ENCODE measurements at places on chromosomes 4 and X.
A peak's percentile ranks its signal among the peaks of the same experiment; 100 is the strongest.

- DNase-seq = peak; percentile 2
Observed at GRCh38 chrX:111504941-111505340, 6.5 kb upstream of the SERTM2 start.

- no peak for DNase-seq
Observed at GRCh38 chr4:150078041-150078578, at the start of gene DCLK2. Gene DCLK2 (plus strand): TSS chr4:150078445. CDS start chr4:150079028, 583 bp downstream.

DNA sequence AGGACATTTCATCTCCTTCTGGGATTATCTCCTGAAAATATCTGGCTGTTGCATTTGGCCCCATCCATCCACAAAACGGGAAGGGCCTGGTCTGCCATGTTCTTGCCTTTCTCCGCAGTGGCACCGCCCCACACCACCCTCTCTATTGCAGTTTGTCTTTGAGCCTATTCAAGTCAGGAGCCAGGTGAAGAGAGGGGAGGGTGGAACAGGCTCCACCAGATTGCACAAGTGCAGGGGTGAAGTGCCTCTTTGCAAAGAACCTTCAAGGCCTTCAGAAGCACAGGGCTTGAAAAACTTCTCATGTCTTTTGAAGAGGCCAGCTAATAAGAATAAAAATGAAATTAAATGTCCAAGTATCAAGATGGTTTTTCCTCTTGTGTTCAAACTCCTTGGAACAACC lies 28.7 kb downstream of the RS1 start:
- no peak for DNase-seq

- no peak for DNase-seq
Observed at GRCh38 chr4:39763714-39764572, 66.0 kb downstream of the UBE2K start.

GRCh38 chr4:153517159-153517558 lies 51.0 kb downstream of the TMEM131L start:
- DNase-seq = no peak
